Astrocyte (in vitro differentiated cells and primary cell): ENCODE measurements at places on chromosomes 5 and 9. TPM values are rescaled to one million over a fixed set of nuclear protein-coding genes. Genes with fewer than 3 reads are reported as not detected.

The DTWD2 gene
- 4.9 and 5.3 TPM in 2 replicates for total RNA-seq

The MCTP1 gene
- 40.6 and 45.9 TPM in 2 replicates for total RNA-seq

The CCNJL gene
- 12.5 and 15.7 TPM in 2 replicates for total RNA-seq

The TAF11L6 gene
- total RNA-seq: not detected in 2 replicates

The LRRC14B gene
- not detected in 2 replicates for total RNA-seq

The FYB1 gene
- 0.11 TPM in 1 of 2 replicates, not detected in the other for total RNA-seq

The ANXA1 gene
- 447 and 637 TPM in 2 replicates for total RNA-seq

The RGS7BP gene
- 0.07 and 0.12 TPM in 2 replicates for total RNA-seq

The LHX6 gene
- 0.34 and 0.53 TPM in 2 replicates for total RNA-seq

GRCh38 chr9:100427366-100428263 lies 672 bp downstream of the MSANTD3 start:
- DNase-seq: peak; percentile 75
- no peaks in the 10 kb centered on the region for H3K27me3 ChIP-seq
- H3K27ac ChIP-seq: peak overlapping the region; percentile 100
- peak overlapping the region; percentile 76 for H3K4me3 ChIP-seq
- H3K4me1 ChIP-seq: peaks cover 29% of the 10 kb centered on the region

GRCh38 chr5:38285226-38285625 lies 26.9 kb downstream of the EGFLAM start:
- no peaks in the 10 kb centered on the region for H3K4me1 ChIP-seq
- H3K27me3 ChIP-seq: no peaks in the 10 kb centered on the region
- no peaks in the 10 kb centered on the region for H3K36me3 ChIP-seq
- no peak for DNase-seq
- H3K27ac ChIP-seq: no peak overlapping the region

- no peaks in the 10 kb centered on the region for H3K4me1 ChIP-seq
- no peak overlapping the region for H3K27ac ChIP-seq
- H3K27me3 ChIP-seq: peaks cover 2% of the 10 kb centered on the region
- H3K36me3 ChIP-seq: no peaks in the 10 kb centered on the region
- no peak overlapping the region for H3K4me3 ChIP-seq
Observed at GRCh38 chr5:135632798-135633197, 54.0 kb upstream of the CXCL14 start.

GRCh38 chr9:108671176-108671575 lies 184.6 kb downstream of the ACTL7B start:
- peaks cover 15% of the 10 kb centered on the region for H3K4me1 ChIP-seq
- H3K36me3 ChIP-seq: no peaks in the 10 kb centered on the region

DNA sequence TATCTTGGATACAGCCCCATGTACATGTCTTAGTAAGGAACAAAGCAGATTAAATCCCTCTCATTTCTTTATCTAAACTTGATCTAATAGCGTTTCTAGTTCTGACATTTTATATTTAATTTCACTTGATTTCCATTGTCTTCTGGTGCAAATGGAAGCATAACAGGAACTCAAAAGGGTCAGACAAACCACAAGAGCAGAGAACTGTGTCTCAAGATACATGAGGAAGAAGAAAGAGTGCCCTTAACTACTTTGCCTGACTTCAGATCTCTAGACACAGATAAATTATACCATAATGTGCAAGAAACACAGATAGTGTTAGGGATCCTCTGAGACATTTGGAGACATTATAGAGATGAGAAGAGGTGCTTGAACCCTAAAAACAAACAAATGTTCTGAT lies 20.7 kb upstream of the STX17 start:
- H3K27ac ChIP-seq: no peak overlapping the region
- H3K27me3 ChIP-seq: no peaks in the 10 kb centered on the region
- no peaks in the 10 kb centered on the region for H3K4me1 ChIP-seq

DNA sequence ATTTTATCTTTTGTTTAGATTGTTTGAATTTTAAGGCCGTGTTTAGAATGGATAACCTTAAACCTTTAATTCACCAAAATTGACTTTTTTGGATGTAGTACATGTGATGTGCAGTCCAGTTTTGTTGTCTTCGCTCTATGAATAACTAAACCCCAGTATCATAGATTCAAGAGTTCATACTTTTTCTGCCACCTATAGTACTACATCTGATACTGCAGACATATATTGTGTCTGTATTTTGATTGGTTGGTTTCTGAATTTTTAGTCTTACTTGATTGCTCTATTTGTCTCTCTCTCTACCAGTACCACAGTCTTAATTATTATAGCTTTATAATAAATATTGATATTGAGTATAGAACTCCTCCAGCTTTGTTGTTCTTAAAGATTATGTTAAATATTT lies 58.1 kb downstream of the PPIP5K2 start:
- peaks cover 21% of the 10 kb centered on the region for H3K36me3 ChIP-seq
- DNase-seq: no peak
- no peaks in the 10 kb centered on the region for H3K27me3 ChIP-seq
- H3K4me1 ChIP-seq: no peaks in the 10 kb centered on the region

DNA sequence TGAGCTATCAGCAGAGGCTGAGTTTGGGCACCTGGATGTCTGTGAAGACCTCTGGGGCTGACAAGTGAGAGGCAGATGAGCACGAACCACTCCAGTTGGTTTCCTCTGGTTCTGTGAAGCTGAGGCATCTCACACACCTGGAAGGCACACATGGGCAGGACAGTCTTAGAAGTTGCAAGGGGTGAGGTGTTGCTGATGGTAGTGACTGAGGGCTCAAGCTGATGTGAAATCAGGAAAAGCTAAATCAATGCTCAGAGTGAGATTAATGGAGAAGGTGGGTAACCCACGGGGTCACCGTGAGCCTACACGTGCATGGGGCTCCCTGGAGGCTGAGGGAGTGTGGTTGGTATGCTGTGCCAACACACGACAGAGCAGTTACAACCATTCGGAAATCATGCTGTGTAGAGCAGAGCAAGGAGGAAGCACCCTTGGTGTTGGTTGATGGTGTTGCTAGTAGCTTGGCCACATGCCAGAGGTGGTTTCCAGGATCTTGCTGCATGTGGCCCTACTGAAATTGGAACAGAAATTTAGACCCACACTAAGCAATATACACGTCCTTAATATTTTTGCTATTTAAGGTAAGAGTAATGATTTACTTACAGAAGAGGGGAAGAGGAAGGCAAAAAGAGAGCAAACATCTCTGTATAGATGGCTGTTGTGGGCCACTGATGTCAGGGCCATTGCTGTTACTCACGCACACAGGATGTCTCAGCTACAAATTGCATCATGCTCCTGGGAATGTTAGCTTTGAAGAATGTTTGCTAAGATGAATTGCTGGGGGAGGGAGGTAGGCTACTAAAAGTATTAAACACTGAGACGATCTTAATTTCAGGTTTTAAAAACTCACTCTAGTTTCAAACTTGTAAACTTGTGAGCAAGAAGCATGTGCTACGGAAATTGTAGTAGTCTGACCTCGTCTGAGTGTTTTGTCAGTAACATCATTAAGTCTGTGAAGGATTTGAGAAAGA lies 170.5 kb downstream of the ARHGEF28 start:
- peak overlapping the region; percentile 92 for H3K27ac ChIP-seq
- H3K36me3 ChIP-seq: no peaks in the 10 kb centered on the region
- DNase-seq: peak; percentile 97
- peak overlapping the region; percentile 5 for H3K4me3 ChIP-seq
- no peaks in the 10 kb centered on the region for H3K27me3 ChIP-seq

DNA sequence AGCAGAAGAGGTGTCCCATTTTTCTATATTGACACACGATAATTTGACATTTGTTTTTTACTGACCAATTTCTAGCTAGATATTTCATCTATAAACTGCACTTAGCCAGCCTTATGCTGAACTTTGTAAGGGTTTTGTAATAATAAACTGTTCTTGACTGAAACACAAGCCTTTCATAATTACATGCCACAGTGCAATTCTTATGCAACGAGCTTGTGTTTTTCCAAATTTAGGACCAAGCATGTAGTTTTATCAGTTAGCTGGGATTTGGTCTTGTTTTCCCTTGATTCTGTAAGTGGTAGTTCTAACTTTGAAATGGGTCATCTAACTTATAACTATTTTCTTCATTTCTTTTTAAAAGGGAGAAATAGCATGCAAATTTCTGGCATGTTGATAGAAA lies 1.3 kb upstream of the LURAP1L start:
- no peak overlapping the region for H3K4me3 ChIP-seq
- no peaks in the 10 kb centered on the region for H3K36me3 ChIP-seq
- DNase-seq: no peak
- no peak overlapping the region for H3K27ac ChIP-seq

GRCh38 chr9:36424289-36425055 lies 24.4 kb upstream of the RNF38 start:
- no peak for DNase-seq
- no peaks in the 10 kb centered on the region for H3K36me3 ChIP-seq
- peaks cover 6% of the 10 kb centered on the region for H3K4me1 ChIP-seq
- H3K4me3 ChIP-seq: no peak overlapping the region
- no peaks in the 10 kb centered on the region for H3K27me3 ChIP-seq

DNA sequence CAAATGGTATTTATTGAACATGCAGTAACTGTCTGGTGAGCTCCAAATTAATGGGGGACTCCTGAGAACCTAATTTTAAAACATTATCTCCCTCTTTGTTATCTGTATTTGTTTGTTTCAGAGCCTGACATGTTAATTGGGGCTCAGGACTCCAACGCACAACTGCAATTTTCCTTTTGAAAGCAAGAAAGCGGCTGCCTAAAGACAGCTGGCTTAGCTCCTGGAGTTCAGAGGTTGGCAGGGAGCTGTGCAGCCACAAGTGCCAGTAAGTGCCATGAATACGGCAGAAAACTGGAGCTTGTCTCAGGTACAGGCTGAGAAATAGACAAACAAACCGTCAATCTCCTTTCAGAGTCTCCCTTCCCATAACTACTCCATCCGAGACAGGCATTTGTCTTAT lies 80.9 kb downstream of the PPP2R2B start:
- no peaks in the 10 kb centered on the region for H3K4me1 ChIP-seq
- H3K27ac ChIP-seq: no peak overlapping the region
- H3K36me3 ChIP-seq: no peaks in the 10 kb centered on the region
- no peak overlapping the region for H3K4me3 ChIP-seq
- DNase-seq: no peak

DNA sequence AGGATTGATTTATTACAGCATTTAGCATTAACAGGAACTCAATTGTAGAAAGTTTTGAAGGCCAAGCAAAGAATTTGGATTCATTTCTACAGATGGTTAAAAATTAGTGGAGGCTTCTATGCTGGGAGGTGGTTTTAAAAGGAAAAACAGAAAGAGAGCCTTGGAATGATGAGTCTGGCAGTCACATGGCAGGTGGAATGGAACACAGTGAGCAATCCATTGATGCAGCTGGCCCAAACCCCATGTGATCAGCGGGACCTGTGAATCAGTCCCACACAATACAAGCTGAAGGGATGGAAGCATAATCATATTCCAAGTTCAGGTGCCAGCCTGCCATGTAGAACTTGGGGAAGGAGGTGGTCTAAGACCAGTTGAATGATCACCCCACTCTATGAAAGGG lies 147.9 kb downstream of the PIP5K1B start:
- H3K4me1 ChIP-seq: no peaks in the 10 kb centered on the region
- no peak overlapping the region for H3K27ac ChIP-seq
- no peak overlapping the region for H3K4me3 ChIP-seq
- no peak for DNase-seq

DNA sequence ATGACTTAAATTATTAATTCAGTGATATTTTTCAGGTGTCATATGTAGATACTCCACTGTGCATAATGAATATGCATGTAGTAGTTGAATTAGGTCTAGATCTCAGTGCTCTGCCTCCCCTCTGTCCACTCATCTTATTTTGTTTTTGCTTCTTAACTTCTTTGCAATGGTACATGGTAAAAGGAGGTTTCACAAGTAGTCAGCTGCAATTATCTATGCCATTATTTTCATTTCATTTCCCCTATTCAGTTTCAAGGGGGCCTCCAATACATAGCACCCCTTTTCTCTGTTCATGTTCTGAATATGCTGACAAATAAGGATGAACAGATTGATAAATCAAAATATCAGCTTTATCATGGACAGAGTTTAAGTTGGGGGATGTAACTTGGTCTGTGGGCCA lies 511.6 kb upstream of the ZNF608 start:
- no peaks in the 10 kb centered on the region for H3K36me3 ChIP-seq
- DNase-seq: no peak
- H3K27ac ChIP-seq: no peak overlapping the region
- H3K27me3 ChIP-seq: no peaks in the 10 kb centered on the region

- H3K4me1 ChIP-seq: peaks cover 37% of the 10 kb centered on the region
- H3K27ac ChIP-seq: no peak overlapping the region
- no peak for DNase-seq
- H3K4me3 ChIP-seq: no peak overlapping the region
Observed at GRCh38 chr5:132500244-132500930, 9.8 kb upstream of the IRF1 start.

DNA sequence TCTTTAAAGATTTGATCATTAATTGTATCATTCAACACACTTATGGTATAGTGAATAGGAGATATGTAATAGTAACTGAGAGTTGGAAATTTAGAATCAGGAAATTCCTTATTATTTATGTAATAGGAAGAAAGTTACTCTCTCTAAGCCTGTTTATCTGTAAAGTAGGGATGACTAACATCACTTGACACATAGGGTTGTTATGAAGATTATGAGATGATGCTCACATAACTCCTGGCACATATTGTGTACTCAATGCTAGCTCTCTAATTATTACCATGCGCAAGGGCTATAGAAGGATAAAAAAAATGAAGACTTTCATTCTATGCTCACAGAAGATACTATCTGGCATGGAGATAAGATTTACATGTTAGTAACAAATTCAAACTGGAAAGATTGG lies 149.9 kb downstream of the ISOC1 start:
- no peaks in the 10 kb centered on the region for H3K36me3 ChIP-seq
- DNase-seq: peak; percentile 6
- H3K4me3 ChIP-seq: no peak overlapping the region
- no peaks in the 10 kb centered on the region for H3K4me1 ChIP-seq

DNA sequence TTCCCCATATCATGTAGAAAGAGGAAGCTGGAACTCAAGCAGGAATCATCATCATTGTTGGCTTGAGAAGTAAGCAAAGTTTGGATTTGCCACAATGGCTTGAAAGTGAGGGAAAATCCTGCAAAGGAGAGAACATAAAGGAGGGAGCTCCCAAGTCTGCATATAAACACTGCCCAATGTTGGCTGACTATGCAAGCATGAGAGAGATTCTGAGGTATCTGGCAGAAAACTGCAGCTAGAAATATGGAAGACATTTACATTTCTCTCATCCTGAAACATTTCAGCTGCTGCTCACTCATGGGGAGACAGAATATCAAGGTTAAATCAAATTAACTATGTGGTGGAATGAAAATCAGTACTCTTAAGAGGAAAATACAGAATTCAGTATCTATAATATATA lies 415.6 kb upstream of the TNC start:
- H3K27ac ChIP-seq: no peak overlapping the region
- no peaks in the 10 kb centered on the region for H3K27me3 ChIP-seq
- peaks cover 3% of the 10 kb centered on the region for H3K4me1 ChIP-seq
- H3K4me3 ChIP-seq: no peak overlapping the region

- no peaks in the 10 kb centered on the region for H3K27me3 ChIP-seq
- DNase-seq: no peak
- H3K4me3 ChIP-seq: no peak overlapping the region
- no peaks in the 10 kb centered on the region for H3K36me3 ChIP-seq
- H3K4me1 ChIP-seq: no peaks in the 10 kb centered on the region
- no peak overlapping the region for H3K27ac ChIP-seq
Observed at GRCh38 chr9:78396087-78396486, 99.2 kb downstream of the PSAT1 start.
